Activated naive CD4-positive, alpha-beta T cell treated with anti-CD3 and anti-CD28 coated beads, Interleukin-2, amount 50 U/mL, for 72 hours (primary cell): ENCODE measurements at places on chromosomes 2 and 18.

- DNase-seq = peak; percentile 75
Measured at GRCh38 chr2:120177001-120177621, 46.1 kb downstream of the TMEM185B start.

- no peak for DNase-seq
Measured at GRCh38 chr18:60675801-60676200, 303.2 kb upstream of the MC4R start.

DNA sequence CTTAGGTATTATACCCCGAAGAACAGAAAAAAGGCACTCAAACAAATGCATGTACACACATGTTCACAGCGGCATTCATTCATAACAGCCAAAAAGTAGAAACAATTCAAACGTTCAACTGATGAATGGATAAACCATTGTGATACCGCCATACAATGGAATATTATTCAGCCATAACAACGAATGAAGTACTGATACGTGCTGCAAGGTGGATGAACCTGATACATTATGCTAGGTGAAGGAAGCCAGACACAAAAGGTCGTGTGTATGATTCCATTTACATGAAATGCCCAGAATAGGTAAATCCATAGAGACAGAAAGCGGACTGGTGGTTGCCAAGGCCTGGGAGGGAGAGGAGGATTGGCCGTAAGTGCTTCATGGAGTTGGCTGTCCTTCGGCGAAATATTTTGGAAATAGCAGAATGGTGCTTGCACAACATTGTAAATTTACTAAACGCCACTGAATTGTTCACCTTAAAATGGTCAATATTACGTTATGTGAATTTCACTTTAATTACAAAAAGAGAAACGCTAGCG lies 750 bp upstream of the RMP24 start:
- no peak for DNase-seq

DNA sequence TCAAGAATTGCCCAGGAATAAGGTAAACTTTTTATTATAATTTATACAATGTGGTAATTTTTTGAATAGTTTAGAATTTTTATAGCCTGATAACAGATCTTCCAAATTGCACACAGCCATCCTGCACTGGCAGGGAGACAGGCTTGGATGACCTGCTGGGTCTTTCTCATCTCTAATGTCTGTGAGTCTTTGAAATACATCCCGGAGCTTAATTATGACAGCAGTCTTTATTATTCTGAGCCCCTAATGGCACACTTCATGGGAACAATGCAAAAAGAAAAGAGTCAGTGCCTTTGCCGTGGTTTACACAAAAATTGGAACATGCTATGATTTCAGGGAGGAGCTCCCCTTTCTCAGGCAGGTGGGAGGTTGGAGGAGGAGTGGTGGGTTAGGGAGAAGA lies 71.0 kb downstream of the TMEM182 start:
- no peak for DNase-seq

DNA sequence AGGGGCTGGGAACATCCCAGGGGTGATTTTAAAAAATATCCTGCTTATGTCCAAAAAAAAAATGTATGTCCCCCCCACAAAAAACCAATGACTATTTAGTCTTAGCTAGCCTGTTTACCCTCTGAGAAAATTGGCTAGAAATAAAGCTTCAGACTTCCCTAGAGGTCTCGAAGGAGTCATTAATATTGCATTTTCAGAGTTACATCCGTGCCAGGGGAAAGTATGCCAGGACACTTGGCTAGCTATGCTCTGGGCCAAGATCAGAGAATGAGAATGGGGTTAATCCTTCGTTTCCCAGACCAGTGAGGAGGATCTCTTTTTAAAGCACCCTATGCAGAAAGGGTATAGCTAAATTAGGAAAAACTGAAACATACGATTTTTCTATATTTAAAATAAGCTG lies 183.6 kb downstream of the MC4R start:
- no peak for DNase-seq

DNA sequence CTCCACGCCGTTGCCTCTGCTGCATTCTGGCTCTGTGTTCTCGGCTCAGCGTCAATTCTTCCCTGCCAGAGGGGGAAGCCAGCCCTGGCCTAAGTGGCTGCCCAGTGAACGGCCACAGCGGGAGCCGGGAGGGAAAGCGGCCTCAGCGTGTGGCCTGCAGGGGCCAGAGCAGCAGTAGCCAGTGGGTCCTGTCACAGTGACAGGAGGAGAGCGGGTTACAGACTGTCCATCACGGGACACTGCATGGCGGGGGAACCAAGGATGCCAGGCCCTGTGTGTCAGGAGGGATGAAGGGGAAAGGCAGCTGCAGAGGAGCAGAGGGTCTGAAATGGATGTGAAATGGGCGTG lies 39.7 kb downstream of the PDIA6 start:
- no peak for DNase-seq

GRCh38 chr2:226903179-226903578 lies 67.3 kb downstream of the RHBDD1 start:
- DNase-seq = no peak

- peak; percentile 78 for DNase-seq
Measured at GRCh38 chr2:110211938-110212858, at the start of gene MTLN. MTLN (minus strand) TSS chr2:110212547; CDS start chr2:110212525, 22 bp downstream.

DNA sequence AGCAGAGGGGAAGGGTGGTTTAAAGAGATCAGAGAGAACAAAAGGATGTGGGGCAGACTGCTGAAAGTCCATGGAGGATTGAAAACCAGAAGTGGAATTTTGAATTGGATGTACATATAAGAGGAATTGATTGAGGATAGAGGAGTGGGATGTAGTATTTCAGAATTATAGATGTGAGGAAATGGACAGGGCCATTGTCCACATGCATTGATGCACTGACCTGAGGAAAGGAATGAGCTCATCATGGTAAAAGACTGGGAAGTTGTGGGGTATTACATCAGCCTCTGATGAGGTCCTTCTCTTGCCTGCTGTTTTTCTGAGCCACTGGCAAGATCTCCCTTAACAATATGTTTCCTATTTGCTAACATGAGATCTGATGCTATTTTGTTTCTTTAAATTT lies 365.7 kb upstream of the FANCL start:
- DNase-seq = no peak

DNA sequence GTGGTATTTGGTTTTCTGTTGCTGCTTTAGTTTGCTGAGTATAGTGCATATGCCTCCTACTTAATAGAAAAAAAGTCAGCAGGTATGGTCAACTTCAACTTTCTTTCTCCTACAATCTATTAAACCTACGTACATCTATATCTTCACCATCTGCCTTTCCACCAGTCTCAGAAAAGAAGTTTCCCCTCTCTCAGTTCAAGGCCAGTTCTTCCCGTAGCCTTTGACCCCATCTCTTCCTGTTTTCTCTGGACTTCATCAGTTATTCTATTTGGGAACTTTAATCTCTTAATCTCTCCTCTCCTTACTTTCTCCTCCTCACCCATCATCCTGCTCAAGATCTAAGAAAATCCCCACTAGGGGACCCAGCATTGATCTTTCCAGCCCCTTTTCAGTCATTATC lies 5.7 kb downstream of the PTRHD1 start:
- DNase-seq = no peak

GRCh38 chr2:86186431-86186830 lies 8.8 kb downstream of the IMMT start:
- DNase-seq = no peak

DNA sequence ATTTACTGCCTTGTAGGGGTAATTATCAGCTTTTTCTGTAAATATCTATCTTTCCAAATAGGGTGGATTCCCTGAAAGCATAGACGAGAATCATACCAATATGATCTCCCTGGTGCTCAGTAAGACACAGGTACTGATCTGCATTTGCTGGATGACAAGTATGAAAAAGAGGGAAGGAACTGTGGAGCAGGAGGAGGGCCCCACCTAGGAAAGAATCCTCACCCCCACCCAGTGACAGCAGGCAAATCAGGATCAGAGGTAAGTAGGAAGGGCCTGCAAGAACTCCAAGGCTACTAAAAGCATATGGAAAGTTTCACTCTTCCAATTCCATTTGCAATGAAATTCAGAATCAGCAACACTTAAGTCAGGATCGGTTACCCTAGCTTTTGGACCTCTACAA lies 42.3 kb downstream of the METTL8 start:
- DNase-seq = no peak

DNA sequence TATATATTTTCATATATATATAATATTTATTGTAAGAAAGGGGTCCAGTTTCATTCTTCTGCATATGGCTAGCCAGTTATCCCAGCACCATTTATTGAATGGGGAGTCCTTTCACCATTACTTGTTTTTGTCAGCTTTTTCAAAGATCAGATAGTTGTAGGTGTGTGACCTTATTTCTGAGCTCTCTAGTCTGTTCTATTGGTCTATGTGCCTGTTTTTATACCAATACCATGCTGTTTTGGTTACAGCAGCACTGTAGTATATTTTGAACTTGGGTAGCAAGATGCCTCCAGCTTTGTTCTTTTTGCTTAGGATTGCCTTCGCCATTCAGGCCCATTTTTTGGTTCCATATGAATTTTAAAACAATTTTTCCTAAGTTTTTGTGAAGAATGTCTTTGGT lies 320.1 kb downstream of the CDH2 start:
- DNase-seq = no peak

GRCh38 chr18:68263481-68263880 lies 451.4 kb downstream of the TMX3 start:
- no peak for DNase-seq

GRCh38 chr18:46040033-46040746 lies 31.9 kb downstream of the PSTPIP2 start:
- DNase-seq = no peak

GRCh38 chr2:96181529-96181928 lies 27.1 kb downstream of the STARD7 start:
- DNase-seq = no peak

DNA sequence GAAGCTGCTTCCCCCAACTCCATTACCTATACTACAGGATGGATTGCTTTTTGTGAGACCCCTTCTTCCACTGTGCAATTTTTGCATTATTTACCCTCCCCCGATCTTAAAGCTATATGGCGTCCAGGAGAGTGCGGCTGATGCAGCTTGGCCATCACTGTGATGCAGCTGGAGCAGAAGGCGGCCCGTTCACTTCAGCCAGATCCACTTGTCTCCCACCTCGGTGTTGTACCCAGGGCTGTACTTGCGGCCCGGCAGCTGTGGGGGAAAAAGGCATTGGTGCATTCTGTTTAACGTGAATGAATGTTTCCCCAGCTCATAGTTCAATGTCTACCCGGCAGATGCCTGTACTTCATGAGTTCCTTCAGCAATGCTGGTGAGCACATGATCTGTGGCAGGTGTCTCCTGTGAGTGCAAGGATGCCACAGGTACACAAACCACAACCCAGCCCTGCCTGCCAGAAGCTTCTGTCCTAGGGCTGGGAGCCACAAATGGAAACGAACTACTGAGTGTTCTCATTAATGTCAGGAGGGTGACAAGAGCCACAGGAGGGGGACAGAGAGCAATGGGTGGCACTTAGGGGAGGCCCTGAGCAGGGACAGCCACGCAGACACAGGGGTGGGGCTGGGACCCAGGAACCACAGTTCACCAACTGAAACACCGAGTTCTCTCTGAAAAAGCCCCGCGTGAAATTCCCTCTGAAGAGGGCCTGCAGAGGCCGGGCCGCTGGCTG lies 64.0 kb downstream of the NDUFA10 start:
- DNase-seq = no peak

- DNase-seq = no peak
Measured at GRCh38 chr2:228426502-228427216, 245.2 kb upstream of the SPHKAP start.

GRCh38 chr2:37711308-37711731 lies 39.9 kb upstream of the CDC42EP3 start:
- no peak for DNase-seq

- no peak for DNase-seq
Measured at GRCh38 chr2:133241224-133241571, 327.1 kb downstream of the NCKAP5 start.

- DNase-seq = no peak
Measured at GRCh38 chr18:56992777-56993176, 154.1 kb upstream of the BOD1L2 start.

DNA sequence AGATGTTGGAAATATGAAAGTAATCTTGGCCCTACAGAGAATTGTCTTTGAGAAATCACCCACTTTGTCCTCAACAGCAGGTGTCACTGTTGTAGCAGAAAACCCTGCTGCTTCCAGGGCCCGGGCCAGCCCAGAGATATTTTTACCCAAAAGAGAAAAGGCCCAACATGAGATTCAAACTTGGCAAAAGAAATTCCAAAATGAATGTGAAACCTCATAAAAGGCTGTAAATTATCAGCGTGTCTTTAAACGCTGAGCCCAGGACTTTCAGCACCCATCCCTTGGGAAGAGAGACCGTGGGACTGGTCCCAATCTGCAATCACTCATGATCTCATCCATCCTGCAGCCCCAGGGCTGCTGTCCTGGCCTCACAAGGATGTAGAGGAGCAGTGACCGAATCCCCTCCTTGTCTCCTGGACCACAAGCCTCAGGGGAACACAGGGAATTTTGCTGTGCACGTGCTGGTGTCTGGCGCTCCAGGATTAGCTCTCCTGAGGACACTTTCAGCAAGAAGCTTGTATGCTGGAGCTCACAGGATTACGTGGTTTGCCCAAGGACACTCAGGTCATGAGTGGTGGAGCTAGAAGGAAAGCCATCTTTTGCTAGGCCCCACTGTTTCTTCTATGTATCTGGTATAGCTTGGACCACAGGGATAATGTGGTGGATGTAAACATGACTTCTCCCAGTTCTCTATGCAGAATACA lies 202.1 kb downstream of the RNF144A start:
- no peak for DNase-seq

DNA sequence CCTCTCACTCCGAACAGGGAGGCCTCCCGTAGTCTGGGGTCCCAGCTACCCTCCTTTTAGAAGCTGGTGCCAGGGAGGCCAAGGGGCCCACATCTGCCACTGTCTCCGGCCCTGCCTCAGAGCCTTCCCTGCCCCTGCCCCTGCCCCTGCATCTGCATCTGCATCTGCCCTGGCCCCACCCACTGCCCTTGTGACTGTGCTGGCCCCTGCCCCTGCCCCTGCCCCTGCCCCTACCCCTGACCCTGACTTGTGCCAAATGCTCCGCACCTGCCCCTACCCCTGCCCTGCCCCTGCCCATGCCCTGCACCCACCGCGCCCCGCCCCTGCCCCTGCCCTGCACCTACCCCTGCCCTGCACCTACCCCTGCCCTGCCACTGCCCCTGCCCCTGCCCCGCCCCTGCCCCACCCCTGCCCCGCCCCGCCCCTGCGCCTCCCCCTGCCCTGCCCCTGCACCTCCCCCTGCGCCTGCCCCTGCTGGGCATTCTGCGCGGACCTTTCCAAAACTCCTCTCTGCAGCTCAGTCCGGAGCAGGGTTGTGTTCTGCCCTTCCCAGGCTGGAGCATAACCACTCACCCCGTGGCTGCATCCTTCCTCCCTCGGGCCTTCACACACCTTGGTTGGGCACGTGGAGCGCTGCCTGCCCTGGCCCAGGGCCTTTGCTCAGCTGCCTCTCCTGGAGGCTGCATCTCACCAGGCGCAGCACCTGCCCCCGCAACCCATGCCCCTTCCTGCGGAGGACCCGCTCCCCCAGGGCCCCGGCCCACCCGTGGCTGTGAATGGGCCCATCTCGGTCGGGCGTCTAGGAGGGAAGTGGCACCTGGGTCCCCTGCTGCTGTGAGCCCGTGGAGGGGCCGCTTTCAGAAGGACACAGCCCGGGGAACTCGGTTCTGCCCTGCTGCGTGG lies 5.4 kb downstream of the SNTG2 start:
- no peak for DNase-seq

DNA sequence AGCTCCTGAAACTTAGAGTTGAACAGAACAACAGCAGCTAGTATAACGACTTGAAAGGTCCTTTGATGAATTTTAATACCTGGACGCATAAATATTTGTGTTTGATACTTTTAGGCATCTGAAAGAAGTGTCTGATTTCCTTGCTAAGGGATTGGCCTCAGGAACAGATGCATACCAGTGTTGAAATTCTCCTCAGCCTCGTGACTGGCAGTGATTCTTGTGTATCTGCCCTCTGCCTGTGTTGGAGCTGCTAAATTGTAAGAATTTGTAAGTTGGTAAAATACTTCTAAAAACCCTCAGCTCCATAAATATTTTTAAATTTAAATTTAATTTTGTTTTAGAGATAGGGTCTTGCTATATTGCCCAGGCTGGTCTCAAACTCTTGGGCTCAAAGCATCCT lies 22.4 kb upstream of the SCYGR1 start:
- no peak for DNase-seq
